ENCODE measurements at places on chromosomes 11 and 22.

- peak; percentile 30 for DNase-seq
Measured at GRCh38 chr11:48017105-48017830, 36.9 kb downstream of the PTPRJ start.

- DNase-seq, result no peak
Measured at GRCh38 chr11:37957717-37958116, 1359.7 kb upstream of the RAG2 start.

GRCh38 chr11:46701078-46701654, 335 bp downstream of the ZNF408 start:
- DNase-seq, result no peak

- no peak for DNase-seq
Measured at GRCh38 chr11:57638811-57639320, 10.8 kb downstream of the YPEL4 start.
